ENCODE measurements at places on chromosomes 5 and 9.

- peak; percentile 38 for DNase-seq
Measured at GRCh38 chr5:159120446-159120845, 20.7 kb upstream of the EBF1 start.

DNA sequence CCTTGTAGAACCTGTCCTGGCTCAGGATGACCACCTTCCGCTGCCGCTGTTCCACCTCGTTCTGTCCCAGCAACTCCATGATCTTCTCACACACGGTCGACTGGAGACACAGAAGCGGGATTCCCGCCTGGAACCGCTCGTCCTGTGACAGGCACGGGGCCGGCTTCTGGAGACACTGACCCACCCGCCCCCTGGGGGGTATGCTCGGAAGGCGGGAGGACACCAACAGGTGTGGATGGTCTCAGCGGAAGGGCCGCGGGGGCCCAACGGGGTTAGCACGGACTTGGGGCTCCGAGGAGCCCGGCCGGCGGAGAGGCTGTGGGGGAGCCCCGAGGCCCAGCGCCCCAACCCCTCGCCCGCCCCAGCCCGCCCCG lies 530 bp downstream of the UCK1 start:
- no peak for DNase-seq

DNA sequence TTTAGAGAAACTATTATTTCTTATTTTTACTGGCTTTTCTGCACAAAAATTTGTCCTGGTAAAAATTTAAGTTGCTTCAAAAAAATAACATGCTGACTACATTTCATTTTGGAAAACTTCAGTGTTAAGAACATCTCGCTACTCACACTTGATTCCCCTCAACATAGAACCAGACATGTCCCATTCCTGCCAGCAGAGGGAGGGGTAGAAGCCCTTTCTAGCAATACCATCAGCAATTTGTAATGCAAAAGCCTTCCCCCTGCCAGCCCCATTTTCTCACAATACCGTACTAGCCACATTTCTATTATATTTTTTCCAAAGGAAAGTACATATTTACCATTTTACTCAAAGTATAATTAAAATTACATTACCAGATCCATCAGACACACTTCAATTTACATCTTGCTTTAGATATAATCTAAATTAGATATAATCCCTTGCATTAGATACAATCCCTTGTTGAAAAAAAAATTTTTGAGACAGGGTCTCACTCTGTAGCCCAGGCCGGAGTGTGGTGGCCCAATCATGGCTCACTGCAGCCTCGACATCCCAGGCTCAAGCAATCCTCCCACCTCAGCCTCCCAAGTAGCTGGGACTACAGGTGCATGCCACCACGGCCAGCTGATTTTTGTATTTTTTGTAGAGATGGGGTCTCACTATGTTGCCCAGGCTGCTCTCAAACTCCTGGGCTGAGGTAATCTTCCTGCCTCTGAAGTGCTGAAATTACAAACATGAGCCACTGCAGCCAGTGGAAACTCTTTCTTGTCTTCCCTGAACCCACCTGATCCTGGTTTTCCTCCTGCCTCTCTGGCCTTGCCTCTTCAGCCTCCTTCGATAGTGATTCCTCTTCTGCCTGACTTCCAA lies 39.6 kb upstream of the IDNK start:
- DNase-seq = no peak

GRCh38 chr5:142495531-142495930 lies 170.7 kb upstream of the SPRY4 start:
- DNase-seq = no peak

DNA sequence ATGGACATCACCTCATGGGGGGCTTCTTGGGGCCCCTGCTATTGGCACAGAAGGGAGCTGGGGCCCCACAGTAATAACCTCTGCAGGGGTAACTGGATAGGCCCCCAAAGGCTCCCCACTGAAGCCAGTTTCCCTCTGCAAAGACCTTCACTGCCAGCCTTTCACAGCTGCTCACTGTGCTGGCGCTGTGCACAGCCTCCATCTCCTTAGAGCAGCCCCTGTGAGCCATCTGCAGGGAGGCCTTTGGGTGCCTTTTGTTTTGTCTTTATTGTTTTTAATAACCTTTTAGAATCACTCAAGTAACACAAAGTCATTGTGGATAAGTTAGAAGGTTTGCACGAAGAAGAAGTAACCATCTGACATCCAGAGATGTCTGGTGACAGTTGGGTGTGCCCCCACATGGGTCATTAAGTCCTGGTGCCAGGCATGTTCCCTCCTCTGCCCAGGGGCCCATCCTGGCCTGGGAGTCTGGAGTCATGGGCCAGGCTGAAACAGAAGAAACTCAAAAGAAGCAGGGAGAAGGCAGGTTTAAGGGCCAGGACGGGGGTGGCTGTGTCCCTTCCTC lies 42.7 kb downstream of the NCS1 start:
- no peak for DNase-seq

GRCh38 chr9:120561709-120562108 lies 18.3 kb downstream of the CDK5RAP2 start:
- DNase-seq = no peak

DNA sequence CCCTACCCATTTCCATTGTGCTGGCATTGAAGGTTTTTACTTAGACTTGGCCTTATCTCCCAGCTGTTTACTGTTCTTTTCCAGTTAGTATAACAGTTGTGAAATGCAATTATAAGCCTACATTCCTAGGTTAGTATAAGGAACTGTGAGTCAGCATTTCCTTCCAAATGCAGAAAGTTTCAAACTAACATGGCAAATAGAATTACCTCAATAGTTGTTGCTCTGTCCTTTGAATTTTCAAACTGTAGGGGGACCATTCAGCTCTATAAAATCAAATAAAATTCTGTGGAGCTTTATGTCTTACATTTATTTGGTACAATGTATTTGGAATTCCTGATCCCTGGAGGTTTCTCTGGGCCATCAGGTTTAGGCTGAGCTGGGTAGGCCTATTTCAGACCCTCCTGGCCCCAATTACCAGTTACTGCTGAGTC lies 47.2 kb downstream of the ARHGEF28 start:
- DNase-seq = no peak

DNA sequence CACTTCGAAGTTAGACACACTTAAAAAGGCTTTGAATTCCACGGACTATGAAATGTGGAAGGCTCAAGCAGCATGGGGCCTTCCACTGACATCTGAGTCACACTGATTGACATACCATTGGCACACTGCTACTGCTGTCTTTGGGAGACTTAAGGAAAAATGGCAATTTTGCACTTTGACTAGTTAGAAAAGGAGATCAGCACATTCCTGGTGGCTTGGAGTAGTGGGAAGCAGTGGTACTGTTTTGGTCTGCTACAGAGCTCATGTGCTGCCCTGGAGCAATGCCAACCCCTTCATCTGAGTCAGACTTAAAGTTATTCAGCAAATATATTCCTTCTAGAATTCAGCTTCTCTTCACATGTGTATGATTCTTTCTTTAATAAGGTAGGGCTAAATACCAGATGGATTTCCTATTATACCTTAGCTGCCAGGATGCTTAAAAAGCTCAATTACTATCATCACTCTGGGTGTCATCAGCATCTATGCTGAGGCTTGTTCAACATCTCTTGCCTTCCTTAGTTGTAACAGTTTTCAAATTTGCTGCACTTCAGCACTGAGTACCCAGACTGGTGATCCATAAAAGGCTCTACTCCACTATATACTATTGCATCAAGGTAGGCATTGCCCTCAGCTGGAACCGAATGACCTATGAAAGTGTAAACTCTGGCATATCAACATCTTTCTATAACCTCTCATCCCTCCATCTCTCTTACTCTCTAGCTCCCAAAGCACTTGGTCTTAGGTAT lies 42.3 kb upstream of the MOCS2 start:
- DNase-seq = no peak

DNA sequence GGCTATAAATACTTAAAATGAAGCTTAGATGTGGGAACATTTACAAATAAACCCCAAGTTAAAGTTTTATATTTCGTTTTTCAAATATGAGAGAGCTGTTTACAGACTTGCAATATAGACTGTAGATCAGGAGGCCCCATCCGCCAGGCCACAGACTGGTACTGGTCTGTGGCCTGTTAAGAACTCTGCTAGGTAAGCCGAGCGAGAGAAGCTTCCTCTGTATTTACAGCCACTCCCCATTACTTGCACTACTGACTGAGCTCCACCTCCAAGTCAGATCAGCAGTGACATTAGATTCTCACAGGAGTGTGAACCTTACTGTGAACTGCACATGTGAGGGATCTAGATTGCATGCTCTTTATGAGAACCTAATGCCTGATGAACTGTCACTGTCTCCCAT lies 561.4 kb upstream of the FAM174A start:
- DNase-seq = no peak

GRCh38 chr5:140131967-140132409 lies 6.3 kb downstream of the IGIP start:
- peak; percentile 26 for DNase-seq

DNA sequence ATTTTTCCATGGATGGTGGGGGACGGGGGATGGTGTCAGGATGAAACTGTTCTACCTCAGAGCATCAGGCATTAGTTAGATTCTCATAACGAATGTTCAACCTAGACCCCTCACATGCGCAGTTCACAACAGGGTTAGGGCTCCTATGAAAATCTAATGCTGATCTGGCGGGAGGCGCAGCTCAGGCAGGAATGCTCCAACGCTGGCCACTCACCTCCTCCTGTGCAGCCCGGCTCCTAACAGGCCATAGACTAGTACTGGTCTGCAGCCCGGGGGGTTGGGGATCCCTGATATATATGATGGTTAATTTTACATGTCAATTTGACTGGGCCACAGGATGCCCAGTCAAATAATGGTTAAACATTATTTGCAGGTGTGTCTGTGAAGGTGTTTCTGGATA lies 199.0 kb upstream of the NR4A3 start:
- no peak for DNase-seq

DNA sequence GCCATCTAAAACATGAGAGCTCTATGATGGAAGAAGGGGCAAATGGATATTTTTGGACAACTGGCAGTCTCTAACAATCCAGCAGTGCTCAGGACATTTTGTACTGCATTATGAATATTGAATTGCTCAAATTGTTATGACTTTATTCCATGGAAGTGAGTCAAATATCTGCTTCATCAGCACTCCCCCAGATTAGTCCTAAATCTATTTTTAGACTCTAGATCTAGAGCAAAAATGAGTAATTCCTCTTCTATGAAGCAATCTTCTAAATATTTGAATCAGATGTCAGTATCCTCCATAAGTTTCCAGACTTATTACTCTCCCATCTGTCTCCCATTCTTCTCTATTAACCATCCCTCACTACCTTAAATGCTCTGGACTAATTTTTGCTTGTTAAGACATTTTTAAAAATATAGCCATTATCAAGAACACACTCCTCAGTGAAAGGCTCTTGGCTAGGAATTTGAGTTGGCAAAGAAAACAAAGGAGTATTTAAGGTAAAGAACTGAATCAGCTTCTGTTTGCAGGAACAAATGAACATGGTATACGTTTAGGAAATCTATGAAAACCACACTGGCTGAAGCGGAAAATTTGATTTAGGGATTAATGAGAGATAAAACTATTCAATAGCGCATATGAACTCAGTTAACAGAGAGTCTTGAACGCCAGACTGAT lies 300.9 kb downstream of the MCTP1 start:
- no peak for DNase-seq

GRCh38 chr9:135329571-135330306 lies 149.8 kb upstream of the PPP1R26 start:
- no peak for DNase-seq

- no peak for DNase-seq
Measured at GRCh38 chr9:81183761-81184160, 505.6 kb downstream of the TLE1 start.

GRCh38 chr5:157597277-157597676 lies 21.7 kb upstream of the ADAM19 start:
- no peak for DNase-seq

- DNase-seq = no peak
Measured at GRCh38 chr5:69091771-69092170, 2.0 kb upstream of the SLC30A5 start.

- no peak for DNase-seq
Measured at GRCh38 chr5:142619815-142620214, 66.1 kb downstream of the FGF1 start.

DNA sequence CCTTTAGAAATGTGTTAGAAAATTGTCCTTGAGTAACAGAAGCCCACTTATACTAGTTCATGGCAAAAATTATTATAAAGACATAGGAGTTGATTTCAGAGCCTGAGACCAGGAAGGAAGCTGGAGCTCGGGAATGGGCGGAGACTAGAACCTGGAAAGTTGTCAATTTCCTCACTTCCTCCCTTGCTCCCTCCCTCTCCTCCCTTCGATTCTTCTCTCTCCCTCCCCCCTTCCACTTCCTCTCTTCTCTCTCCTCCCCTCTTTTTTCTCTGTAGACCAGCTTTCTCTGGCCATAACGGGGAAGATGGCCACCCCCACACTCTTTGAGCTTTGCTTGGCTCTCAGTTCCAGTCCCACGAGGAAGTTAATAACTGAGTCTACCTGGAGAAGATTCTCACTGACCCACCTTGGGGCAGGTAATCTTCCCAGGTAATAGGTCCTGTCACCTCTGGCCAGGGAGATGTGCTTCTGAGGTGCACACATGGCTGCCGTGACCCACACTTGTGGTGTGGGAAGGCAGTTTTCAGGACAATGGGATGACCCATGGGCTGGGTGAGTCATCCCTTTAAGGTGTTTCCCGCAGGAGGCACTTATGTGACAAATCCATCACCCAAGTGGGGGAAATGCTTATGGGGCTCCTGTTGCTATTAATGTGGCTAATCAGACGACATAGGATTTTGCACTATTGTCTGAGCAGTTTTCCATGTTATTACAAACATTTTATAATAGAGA lies 78.7 kb downstream of the HSPA4 start:
- no peak for DNase-seq

GRCh38 chr5:14028938-14029584 lies 84.6 kb upstream of the DNAH5 start:
- DNase-seq = no peak

GRCh38 chr5:116320486-116320885 lies 235.7 kb downstream of the COMMD10 start:
- no peak for DNase-seq

GRCh38 chr5:66515209-66515608 lies 81.0 kb upstream of the MAST4 start:
- no peak for DNase-seq

DNA sequence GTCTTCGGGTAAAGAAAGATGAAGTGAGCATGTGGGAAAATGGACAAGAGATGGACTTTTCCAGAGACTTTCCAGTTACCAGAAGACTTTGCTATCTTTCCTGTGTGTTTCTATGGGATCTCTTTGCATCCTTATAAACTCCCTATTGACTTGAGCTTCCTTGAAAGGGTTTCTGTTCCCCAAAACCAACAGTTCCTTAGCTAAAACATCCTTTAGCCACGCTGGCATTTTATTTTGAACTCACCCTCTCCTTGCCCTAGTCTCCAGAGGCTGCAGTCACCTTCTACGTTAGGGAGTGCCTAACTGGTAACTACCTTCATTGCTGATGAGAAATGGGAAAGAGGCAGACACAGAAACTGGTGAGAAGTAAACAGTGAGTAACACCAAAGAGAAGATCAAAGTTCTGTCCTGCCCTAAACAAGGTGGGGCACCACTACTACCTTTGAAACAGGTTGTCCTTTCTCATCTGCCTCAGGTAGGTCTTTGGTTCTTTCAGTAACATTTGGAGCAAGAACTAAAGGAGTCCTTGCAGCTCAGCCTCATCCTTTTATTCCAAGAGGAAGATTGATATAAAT lies 402.9 kb downstream of the ENC1 start:
- DNase-seq = no peak
